ENCODE measurements at places on chromosomes 3 and 15.

- H3K27ac ChIP-seq, result no peak overlapping the region
- H3K27me3 ChIP-seq, result no peaks in the 10 kb centered on the region
- DNase-seq, result no peak
- H3K4me3 ChIP-seq, result no peak overlapping the region
- no peaks in the 10 kb centered on the region for H3K4me1 ChIP-seq
Observed at GRCh38 chr15:54960266-54960665, 236.5 kb downstream of the RSL24D1 start.

GRCh38 chr3:119642746-119643473, 17.5 kb downstream of the POPDC2 start:
- H3K4me1 ChIP-seq, result peaks cover 73% of the 10 kb centered on the region
- peak overlapping the region; percentile 94 for H3K27ac ChIP-seq
- H3K4me3 ChIP-seq, result no peak overlapping the region
- no peak for DNase-seq

GRCh38 chr3:139491966-139492365, 15.7 kb upstream of the RBP2 start:
- H3K27ac ChIP-seq, result no peak overlapping the region
- H3K36me3 ChIP-seq, result no peaks in the 10 kb centered on the region
- no peak overlapping the region for H3K4me3 ChIP-seq
- H3K4me1 ChIP-seq, result no peaks in the 10 kb centered on the region
- H3K27me3 ChIP-seq, result no peaks in the 10 kb centered on the region
- DNase-seq, result no peak

- H3K27me3 ChIP-seq, result no peaks in the 10 kb centered on the region
- H3K4me1 ChIP-seq, result peaks cover 38% of the 10 kb centered on the region
- no peak for DNase-seq
- peak overlapping the region; percentile 98 for H3K27ac ChIP-seq
- H3K36me3 ChIP-seq, result no peaks in the 10 kb centered on the region
- H3K4me3 ChIP-seq, result peak overlapping the region; percentile 84
Observed at GRCh38 chr3:184335291-184335660, 2.1 kb upstream of the FAM131A start.

GRCh38 chr15:45133561-45133920, 3.7 kb downstream of the DUOX1 start:
- DNase-seq, result no peak
- no peak overlapping the region for H3K27ac ChIP-seq
- no peaks in the 10 kb centered on the region for H3K4me1 ChIP-seq
- no peak overlapping the region for H3K4me3 ChIP-seq

- no peak overlapping the region for H3K27ac ChIP-seq
- no peaks in the 10 kb centered on the region for H3K4me1 ChIP-seq
- no peaks in the 10 kb centered on the region for H3K27me3 ChIP-seq
- DNase-seq, result no peak
Observed at GRCh38 chr3:4571690-4572334, 78.7 kb downstream of the ITPR1 start.

- H3K4me1 ChIP-seq, result no peaks in the 10 kb centered on the region
- H3K4me3 ChIP-seq, result no peak overlapping the region
- no peak for DNase-seq
- no peak overlapping the region for H3K27ac ChIP-seq
- H3K27me3 ChIP-seq, result no peaks in the 10 kb centered on the region
- no peaks in the 10 kb centered on the region for H3K36me3 ChIP-seq
Observed at GRCh38 chr15:57538265-57538529, 53.5 kb upstream of the MYZAP start.

DNA sequence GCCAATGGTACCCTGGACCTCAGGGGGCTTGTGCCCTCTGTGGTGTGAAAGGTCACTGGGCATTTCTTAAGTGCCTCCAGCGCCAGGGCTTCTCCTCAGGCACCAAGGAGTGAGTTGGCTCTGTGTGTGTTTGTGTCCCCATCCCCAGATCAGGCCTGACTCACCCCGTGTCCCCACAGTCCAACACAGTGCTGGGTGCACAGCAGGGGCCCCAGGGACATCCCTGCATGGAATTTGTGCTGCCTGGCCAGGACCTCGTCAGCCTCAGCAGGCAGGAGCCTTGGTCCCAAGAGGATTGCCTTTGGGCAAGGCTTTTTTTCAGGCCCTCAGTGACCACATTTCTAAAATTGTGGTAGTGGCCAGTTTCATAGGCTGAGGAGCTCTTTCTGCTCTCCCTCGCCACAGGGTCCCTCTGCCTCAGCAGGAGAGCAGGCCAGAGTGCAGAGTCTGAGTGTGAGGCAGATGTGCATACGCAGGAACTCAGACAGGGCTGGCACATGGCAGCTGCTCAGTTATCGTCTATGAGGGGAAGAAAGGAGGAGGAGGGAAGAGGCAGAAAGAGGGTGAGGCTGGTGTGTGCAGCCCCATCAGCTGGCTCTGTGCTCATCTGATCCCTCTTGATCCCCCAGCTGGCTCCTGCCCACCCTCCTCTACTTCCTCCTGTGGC, 215.6 kb downstream of the RPLP1 start:
- no peaks in the 10 kb centered on the region for H3K27me3 ChIP-seq
- no peaks in the 10 kb centered on the region for H3K36me3 ChIP-seq
- no peaks in the 10 kb centered on the region for H3K4me1 ChIP-seq

DNA sequence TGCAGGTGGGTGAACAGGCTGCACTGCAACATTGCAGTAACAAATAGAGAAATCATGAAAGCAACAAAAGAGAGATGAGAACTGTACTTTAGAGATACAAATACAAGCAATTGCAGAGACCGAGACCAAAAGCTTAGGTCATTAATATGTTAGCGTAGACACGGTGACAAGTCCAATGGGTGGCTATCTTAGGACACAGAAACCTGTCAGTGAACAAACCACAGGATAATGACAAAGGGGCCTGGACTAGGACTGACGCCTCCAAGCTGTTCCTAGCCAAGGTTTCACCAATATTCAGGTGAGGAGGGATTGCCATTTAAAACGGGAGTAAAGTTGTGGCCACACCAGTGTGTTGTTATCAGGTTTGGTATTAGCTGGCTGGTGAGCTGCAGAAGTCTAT, 41.7 kb upstream of the BLM start:
- H3K4me1 ChIP-seq, result no peaks in the 10 kb centered on the region
- H3K36me3 ChIP-seq, result no peaks in the 10 kb centered on the region
- H3K4me3 ChIP-seq, result no peak overlapping the region
- no peak overlapping the region for H3K27ac ChIP-seq
- no peak for DNase-seq

GRCh38 chr3:86967062-86967461, 23.9 kb downstream of the VGLL3 start:
- no peak overlapping the region for H3K4me3 ChIP-seq
- H3K27ac ChIP-seq, result no peak overlapping the region
- H3K36me3 ChIP-seq, result no peaks in the 10 kb centered on the region
- H3K27me3 ChIP-seq, result no peaks in the 10 kb centered on the region
- no peaks in the 10 kb centered on the region for H3K4me1 ChIP-seq

GRCh38 chr15:43376017-43376705, 5.3 kb downstream of the TUBGCP4 start:
- no peak overlapping the region for H3K4me3 ChIP-seq
- peaks cover 10% of the 10 kb centered on the region for H3K4me1 ChIP-seq
- no peaks in the 10 kb centered on the region for H3K27me3 ChIP-seq
- no peak overlapping the region for H3K27ac ChIP-seq
- no peak for DNase-seq

DNA sequence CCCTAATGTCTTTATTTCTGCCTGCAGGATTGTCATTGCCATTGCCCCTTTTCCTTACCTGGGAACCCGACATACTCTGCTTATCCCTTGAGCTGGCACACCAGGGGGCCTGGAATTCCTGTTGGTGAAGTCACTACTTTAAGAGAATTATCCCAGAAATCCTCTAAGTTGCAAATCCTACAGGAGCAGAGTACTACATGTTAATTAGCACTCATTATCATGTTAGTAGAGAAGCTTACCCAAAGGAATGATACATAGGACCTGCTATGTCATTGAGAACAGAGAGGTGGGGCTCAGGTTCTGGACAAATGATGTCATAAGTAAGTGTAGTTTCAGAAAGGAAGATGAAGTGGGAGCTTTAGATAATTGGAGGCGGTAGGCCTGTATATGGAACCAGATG, 27.4 kb downstream of the SCG5 start:
- H3K36me3 ChIP-seq, result no peaks in the 10 kb centered on the region
- no peak overlapping the region for H3K27ac ChIP-seq
- no peak overlapping the region for H3K4me3 ChIP-seq
- no peak for DNase-seq

DNA sequence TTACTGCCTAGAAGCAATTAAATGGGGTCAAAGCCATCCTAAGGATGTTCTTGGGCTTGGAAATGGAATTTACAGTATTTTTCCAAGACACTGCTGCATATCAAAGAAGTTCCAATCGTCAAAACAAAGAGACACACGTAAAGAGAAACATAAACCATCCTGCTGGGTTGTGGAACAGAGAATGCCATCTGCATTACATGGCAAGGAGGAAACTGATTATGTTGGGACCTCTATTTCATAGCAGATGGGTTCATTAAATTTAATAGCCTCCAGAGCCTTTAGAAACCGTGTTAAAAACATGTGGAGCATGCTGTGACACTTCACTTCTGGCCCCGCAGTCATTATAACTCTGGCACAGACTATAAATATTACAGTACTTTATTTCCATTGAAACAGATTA, 154.6 kb downstream of the LRTM1 start:
- H3K27ac ChIP-seq, result no peak overlapping the region
- DNase-seq, result no peak
- H3K4me3 ChIP-seq, result no peak overlapping the region
- no peaks in the 10 kb centered on the region for H3K27me3 ChIP-seq
- H3K4me1 ChIP-seq, result no peaks in the 10 kb centered on the region

- H3K36me3 ChIP-seq, result no peaks in the 10 kb centered on the region
- no peak overlapping the region for H3K4me3 ChIP-seq
- DNase-seq, result no peak
- no peaks in the 10 kb centered on the region for H3K27me3 ChIP-seq
Observed at GRCh38 chr15:52162260-52162659, 28.9 kb downstream of the GNB5 start.

DNA sequence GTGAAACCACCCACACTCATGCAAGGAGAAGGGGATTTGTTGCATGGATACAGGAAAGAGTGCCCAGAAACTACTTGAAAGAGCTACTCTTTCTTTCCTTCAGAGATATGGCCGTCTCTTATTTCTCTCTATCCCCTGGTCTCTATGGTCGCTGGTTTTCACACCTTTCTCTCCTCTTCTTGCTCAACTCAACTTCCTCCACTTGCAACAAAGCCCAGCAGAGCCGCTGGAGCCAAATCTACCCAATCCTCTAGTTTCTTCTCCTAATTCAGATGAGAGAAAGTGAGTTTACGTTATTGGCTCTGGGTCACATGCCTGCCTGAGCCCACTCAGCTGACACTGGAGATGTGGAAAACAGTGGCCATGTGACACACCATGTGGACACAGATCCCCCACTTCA, 215.2 kb downstream of the OSBPL10 start:
- no peak overlapping the region for H3K4me3 ChIP-seq
- H3K4me1 ChIP-seq, result no peaks in the 10 kb centered on the region
- H3K27me3 ChIP-seq, result no peaks in the 10 kb centered on the region
- H3K36me3 ChIP-seq, result no peaks in the 10 kb centered on the region
- H3K27ac ChIP-seq, result no peak overlapping the region

- H3K36me3 ChIP-seq, result no peaks in the 10 kb centered on the region
- no peaks in the 10 kb centered on the region for H3K4me1 ChIP-seq
- DNase-seq, result no peak
- H3K27me3 ChIP-seq, result no peaks in the 10 kb centered on the region
- H3K4me3 ChIP-seq, result no peak overlapping the region
Observed at GRCh38 chr3:157785102-157785826, 282.0 kb upstream of the VEPH1 start.

GRCh38 chr15:30830961-30831360, 72.8 kb upstream of the FAN1 start:
- H3K4me3 ChIP-seq, result no peak overlapping the region
- H3K27me3 ChIP-seq, result no peaks in the 10 kb centered on the region
- no peaks in the 10 kb centered on the region for H3K4me1 ChIP-seq
- no peak for DNase-seq
- no peaks in the 10 kb centered on the region for H3K36me3 ChIP-seq

- DNase-seq, result no peak
- H3K4me3 ChIP-seq, result no peak overlapping the region
- no peaks in the 10 kb centered on the region for H3K4me1 ChIP-seq
Observed at GRCh38 chr15:23616536-23616935, 31.1 kb downstream of the MAGEL2 start.

DNA sequence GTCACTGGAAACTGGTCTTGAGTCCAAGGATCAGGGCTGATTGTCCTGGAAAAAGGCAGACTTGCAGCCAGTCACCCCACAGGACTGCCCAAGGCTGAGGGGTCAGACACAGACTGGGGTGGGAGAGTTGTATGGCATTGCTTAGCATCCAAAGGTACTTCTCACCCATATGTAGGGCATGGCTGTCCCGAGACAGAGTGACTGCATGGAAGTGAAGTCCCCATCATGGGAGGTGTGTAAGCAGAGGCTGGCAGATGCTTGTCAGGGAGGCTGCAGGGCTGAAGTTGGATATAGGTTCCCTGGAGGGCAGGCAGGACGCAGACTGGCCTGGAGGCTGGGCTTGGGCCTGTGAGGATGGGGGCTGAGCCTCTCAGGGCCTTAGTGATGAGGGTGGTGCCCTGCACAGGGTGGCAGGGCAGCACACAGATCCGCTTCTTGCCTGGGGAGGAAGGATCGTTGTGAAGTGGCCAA, 31.1 kb downstream of the PSTPIP1 start:
- H3K4me3 ChIP-seq, result no peak overlapping the region
- H3K27ac ChIP-seq, result no peak overlapping the region
- no peaks in the 10 kb centered on the region for H3K27me3 ChIP-seq
- peaks cover 10% of the 10 kb centered on the region for H3K4me1 ChIP-seq
- no peak for DNase-seq
- H3K36me3 ChIP-seq, result no peaks in the 10 kb centered on the region

DNA sequence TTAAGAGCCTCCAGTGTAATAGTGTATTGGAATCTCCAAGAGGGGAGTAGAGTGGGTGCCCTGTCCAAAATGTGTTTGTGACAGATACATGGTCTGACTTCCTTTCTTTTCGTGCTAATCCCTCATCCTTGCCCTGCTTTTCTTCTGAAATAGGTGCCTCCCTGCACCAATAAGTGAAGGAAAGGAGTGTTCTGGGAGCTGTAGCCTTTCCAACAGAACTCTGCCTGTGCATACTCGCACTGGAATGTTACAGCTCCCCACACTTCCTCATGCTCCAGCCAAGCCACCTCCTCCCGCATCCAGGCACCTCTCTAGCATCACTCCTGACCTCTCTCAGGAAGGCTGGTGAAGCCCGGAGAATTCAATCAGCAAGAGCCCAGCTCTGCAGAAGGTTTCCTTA, 478.0 kb downstream of the GABRG3 start:
- no peaks in the 10 kb centered on the region for H3K27me3 ChIP-seq
- H3K4me3 ChIP-seq, result no peak overlapping the region
- H3K4me1 ChIP-seq, result no peaks in the 10 kb centered on the region
- no peak for DNase-seq
- no peaks in the 10 kb centered on the region for H3K36me3 ChIP-seq

All from gastrocnemius medialis (tissue), 4 donors.